Progenitor cell of endocrine pancreas (in vitro differentiated cells): ENCODE measurements at places on chromosomes 16 and 17. TPM values are rescaled to one million over a fixed set of nuclear protein-coding genes. Genes with fewer than 3 reads are reported as not detected.

DNA sequence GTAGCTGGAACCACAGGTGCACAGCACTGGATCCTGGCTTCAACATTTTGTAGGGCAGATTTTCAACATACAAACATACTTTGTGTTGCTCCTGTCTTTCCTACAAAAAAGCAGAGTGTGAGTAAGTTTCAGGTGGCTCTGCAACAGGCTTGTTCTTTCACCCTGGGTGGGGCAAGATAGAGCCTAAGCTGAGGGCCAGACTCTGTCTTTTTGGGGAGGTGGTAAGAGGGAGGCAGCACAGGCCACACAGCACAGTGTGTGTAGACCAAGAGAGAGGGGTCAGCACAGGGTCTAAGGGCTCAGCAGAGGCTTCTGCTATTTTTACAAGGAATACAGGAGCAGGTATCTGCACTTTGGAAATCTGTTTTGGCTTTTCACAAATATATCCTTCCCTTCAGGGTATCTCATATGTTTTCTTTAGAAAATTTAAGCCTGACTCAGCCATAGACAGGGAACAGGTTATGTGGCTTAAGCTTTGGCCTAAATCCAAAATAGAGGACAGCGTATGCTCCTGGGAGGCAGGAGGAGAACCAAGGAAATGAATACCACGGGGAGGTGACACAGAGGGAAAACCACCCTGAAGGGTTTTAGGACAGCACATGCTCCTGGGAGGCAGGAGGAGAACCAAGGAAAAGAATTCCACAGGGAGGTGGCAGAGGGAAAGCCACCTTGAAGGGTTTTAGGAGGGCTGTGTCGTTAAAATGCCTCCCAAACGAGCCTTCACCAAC lies 21.6 kb downstream of the EMC8 start:
- peaks cover 16% of the 10 kb centered on the region for H3K36me3 ChIP-seq
- no peaks in the 10 kb centered on the region for H3K27me3 ChIP-seq
- DNase-seq = no peak

- peaks cover 24% of the 10 kb centered on the region for H3K4me1 ChIP-seq
- H3K27ac ChIP-seq = no peak overlapping the region
- DNase-seq = no peak
- no peaks in the 10 kb centered on the region for H3K36me3 ChIP-seq
These were observed 3.8 kb downstream of the SNX29 start for GRCh38 chr16:11980136-11980844.

GRCh38 chr17:63419949-63420867 lies 25.9 kb downstream of the CYB561 start:
- no peak for DNase-seq
- no peak overlapping the region for H3K27ac ChIP-seq
- no peaks in the 10 kb centered on the region for H3K27me3 ChIP-seq
- H3K4me1 ChIP-seq = no peaks in the 10 kb centered on the region
- H3K4me3 ChIP-seq = no peak overlapping the region

TOX3 gene
- 80.8 and 84.8 TPM in 2 replicates for total RNA-seq

CSH1 gene
- total RNA-seq = not detected in 2 replicates

GRCh38 chr17:78748730-78749317 lies 33.2 kb downstream of the CYTH1 start:
- peak overlapping the region; percentile 22 for H3K4me3 ChIP-seq
- no peaks in the 10 kb centered on the region for H3K27me3 ChIP-seq
- H3K36me3 ChIP-seq = no peaks in the 10 kb centered on the region
- peak overlapping the region; percentile 93 for H3K27ac ChIP-seq
- DNase-seq = no peak

- no peak overlapping the region for H3K4me3 ChIP-seq
- H3K36me3 ChIP-seq = no peaks in the 10 kb centered on the region
- peaks cover 2% of the 10 kb centered on the region for H3K4me1 ChIP-seq
- no peak overlapping the region for H3K27ac ChIP-seq
These were observed 190.1 kb downstream of the C16orf78 start for GRCh38 chr16:49563666-49564065.

MYH2 gene
- total RNA-seq = not detected in 2 replicates

RPL27 gene
- total RNA-seq = 862 and 881 TPM in 2 replicates

DNA sequence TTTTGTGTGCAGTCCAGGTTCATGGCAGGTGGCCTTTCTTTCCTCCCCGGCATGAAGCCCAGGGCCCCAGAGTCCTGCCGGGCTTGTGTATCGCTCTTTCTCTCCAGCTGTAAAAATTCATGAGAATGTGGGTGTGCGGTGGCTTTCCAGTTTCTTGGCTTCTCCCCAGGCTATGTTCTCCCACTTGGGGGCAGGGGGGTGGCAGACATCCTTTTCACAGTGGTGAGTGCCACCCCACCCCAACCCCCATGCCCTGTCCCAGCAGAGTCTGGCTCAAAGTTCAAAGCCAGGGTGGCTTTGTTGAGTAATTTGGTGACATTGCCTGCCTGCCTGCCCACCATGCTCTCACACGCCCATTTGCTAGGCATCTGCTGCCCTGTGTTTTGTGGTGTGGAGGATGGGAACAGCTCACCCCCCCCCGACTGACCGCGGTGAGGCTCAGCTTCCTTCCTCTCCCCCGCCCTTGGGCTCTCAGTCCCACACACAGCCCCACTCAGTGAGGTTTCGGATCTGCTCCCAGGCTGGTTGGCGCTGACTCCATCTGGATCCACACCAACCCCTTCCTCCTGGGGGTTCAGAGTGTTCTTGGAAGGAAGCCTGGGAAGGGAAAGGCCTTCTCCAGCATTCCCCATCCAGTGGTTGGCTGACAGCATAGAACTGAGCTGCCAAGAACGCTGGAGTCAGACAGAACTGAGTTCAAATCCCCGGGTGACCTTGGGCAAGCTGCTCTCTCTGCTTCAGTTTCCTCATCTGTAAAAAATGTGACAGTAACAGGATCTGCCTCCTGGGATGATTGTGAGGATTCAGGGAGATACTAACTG lies 36.0 kb downstream of the CHD9 start:
- DNase-seq = no peak
- peaks cover 4% of the 10 kb centered on the region for H3K27me3 ChIP-seq
- no peaks in the 10 kb centered on the region for H3K36me3 ChIP-seq
- H3K27ac ChIP-seq = no peak overlapping the region
- H3K4me3 ChIP-seq = no peak overlapping the region
- peaks cover under 1% of the 10 kb centered on the region for H3K4me1 ChIP-seq

CTF1 gene
- total RNA-seq = 4.5 and 5.1 TPM in 2 replicates

WNT9B gene
- total RNA-seq = 0.98 and 2.4 TPM in 2 replicates

CFAP97D1 gene
- 0.07 TPM in 1 of 2 replicates, not detected in the other for total RNA-seq

INCA1 gene
- 2.8 and 3.3 TPM in 2 replicates for total RNA-seq

DNA sequence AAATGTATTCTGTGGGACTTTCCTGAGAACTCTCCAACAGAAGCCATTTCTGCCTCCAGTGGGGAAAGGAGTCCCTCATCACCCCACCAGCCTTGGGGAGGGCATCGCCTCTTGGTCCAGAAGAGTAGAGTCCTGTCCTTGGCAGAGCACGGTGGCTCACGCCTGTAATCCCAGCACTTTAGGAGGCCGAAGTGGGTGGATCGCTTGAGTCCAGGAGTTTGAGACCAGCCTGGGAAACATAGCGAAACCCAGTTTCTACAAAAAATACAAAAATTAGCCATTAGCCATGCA lies 41.0 kb downstream of the LYRM1 start:
- no peaks in the 10 kb centered on the region for H3K27me3 ChIP-seq
- no peak overlapping the region for H3K27ac ChIP-seq
- no peak overlapping the region for H3K4me3 ChIP-seq
- peaks cover 2% of the 10 kb centered on the region for H3K4me1 ChIP-seq
- H3K36me3 ChIP-seq = no peaks in the 10 kb centered on the region

DNA sequence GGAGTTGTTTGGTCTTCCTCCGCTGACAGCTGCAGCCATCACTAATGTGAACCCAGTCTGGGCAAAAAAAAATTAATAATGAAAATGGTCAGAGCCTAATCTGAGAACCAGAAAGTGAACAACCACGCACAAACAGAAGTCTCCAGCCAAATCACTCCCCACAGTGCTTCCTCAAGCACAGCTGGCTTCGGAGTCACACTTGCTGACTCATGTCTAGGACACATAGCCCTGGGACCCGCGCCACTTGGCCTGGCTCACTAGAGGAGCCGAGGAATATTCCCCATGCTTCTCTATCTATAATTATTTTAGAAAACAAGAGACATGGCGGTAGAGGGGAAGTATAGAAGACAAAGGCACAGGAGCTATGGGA lies 109.1 kb downstream of the ZFHX3 start:
- DNase-seq = no peak
- H3K27me3 ChIP-seq = no peaks in the 10 kb centered on the region
- peaks cover 56% of the 10 kb centered on the region for H3K4me1 ChIP-seq
- no peak overlapping the region for H3K4me3 ChIP-seq

- no peaks in the 10 kb centered on the region for H3K36me3 ChIP-seq
- no peak for DNase-seq
- H3K27me3 ChIP-seq = no peaks in the 10 kb centered on the region
These were observed 36.8 kb downstream of the ADCY7 start for GRCh38 chr16:50303041-50303604.

TBC1D3D gene
- total RNA-seq = 0.60 and 1.2 TPM in 2 replicates

DNA sequence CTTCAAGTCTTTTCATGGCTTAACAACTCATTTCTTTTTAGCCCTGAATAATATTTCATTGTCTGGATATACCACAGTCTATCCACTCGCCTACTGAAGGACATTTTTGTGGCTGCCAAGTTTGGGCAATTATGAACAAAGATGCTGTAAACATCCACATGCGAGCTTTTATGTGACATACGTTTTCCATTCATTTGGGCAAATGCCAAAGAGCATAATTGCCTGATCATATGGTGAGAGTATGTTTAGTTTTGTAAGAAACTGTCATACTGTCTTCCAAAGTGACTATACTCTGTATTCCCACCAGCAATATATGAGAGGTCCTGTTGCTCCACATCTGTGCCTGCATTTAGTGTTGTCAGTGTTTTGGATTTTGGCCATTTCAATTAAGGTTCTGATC lies 81.3 kb downstream of the ELAC2 start:
- H3K36me3 ChIP-seq = peaks cover 34% of the 10 kb centered on the region
- H3K4me3 ChIP-seq = no peak overlapping the region

DNA sequence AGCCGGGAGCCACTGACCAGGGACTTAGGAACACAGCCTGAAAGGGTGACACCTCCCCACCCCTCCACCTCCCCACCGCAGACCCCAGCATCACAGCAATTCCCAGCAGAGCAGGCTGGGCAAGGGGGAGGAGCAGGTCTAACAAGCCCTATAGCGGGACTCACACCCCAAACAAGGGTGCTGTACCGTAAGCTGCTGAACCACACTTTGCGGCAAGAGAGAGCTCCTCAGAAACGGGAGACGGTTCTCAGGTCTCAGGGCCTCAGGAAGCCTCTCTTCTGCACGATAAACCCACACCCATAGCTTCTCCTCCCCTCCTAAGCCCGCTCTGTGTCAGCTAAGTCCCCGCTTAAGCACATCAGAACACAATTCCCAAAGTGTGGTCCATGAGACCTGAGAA lies 11.7 kb upstream of the COTL1 start:
- H3K36me3 ChIP-seq = no peaks in the 10 kb centered on the region
- H3K27me3 ChIP-seq = peaks cover 12% of the 10 kb centered on the region
- H3K4me3 ChIP-seq = no peak overlapping the region
- DNase-seq = no peak
- no peak overlapping the region for H3K27ac ChIP-seq

GRCh38 chr16:11360641-11361373 lies 15.5 kb downstream of the RMI2 start:
- DNase-seq = no peak
- no peaks in the 10 kb centered on the region for H3K36me3 ChIP-seq
- H3K4me3 ChIP-seq = no peak overlapping the region
- peak overlapping the region; percentile 35 for H3K27ac ChIP-seq
- H3K27me3 ChIP-seq = no peaks in the 10 kb centered on the region

GRCh38 chr17:9818760-9819159 lies 3.1 kb downstream of the GSG1L2 start:
- no peak overlapping the region for H3K27ac ChIP-seq
- no peak overlapping the region for H3K4me3 ChIP-seq
- no peak for DNase-seq
- no peaks in the 10 kb centered on the region for H3K4me1 ChIP-seq
- no peaks in the 10 kb centered on the region for H3K36me3 ChIP-seq

EMP2 gene
- total RNA-seq = 10.5 and 11.6 TPM in 2 replicates

SETD6 gene
- total RNA-seq = 33.7 and 35.4 TPM in 2 replicates

DNA sequence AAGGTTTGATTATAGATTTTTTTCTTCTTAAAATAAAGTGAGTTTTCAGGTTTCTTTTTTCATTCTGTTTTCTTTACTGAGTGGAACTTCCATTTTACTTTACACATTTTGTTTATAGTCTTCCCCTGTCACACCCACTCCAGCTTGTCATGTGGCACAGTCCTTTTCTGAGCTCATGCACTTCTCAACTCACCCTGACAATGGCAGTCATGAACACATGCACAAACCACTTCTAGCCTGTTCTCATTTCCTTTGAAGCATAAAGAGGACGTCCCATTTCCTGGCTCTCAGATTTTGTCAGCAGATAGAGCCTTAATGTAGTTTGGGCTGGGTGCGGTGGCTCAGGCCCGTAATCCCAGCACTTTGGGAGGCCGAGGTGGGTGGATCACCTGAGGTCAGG lies 168.0 kb downstream of the AHSP start:
- H3K36me3 ChIP-seq = no peaks in the 10 kb centered on the region
- H3K4me3 ChIP-seq = no peak overlapping the region
- no peak for DNase-seq
- H3K27me3 ChIP-seq = peaks cover 5% of the 10 kb centered on the region
- no peaks in the 10 kb centered on the region for H3K4me1 ChIP-seq

GRCh38 chr16:27767081-27767480 lies 217.1 kb downstream of the KATNIP start:
- H3K27ac ChIP-seq = no peak overlapping the region
- peaks cover 29% of the 10 kb centered on the region for H3K36me3 ChIP-seq
- no peaks in the 10 kb centered on the region for H3K27me3 ChIP-seq
- no peak overlapping the region for H3K4me3 ChIP-seq

DNA sequence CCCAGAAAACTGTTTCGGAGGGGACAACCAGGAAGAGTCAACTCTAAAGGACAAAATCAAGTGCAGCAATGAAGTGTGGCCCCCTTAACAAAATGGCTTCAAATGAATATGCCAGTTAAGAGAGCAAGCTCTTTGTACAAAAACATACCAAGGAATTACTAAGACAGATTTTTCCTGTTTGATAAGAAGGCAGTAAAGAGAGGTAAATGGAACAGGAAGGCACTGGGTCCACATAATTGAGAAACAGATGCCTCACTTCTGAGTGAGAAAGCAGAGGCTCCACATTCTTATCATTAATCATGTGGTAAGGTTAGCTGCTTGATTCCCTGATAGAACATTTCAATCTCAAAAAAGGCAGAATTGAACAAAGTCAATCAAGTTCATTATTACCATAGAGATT lies 44.9 kb downstream of the MBTD1 start:
- peaks cover 23% of the 10 kb centered on the region for H3K36me3 ChIP-seq
- no peaks in the 10 kb centered on the region for H3K27me3 ChIP-seq
- no peak overlapping the region for H3K4me3 ChIP-seq
- DNase-seq = no peak
- H3K27ac ChIP-seq = no peak overlapping the region

GRCh38 chr16:17222871-17223401 lies 247.8 kb downstream of the XYLT1 start:
- peaks cover 4% of the 10 kb centered on the region for H3K4me1 ChIP-seq
- H3K4me3 ChIP-seq = no peak overlapping the region
- no peak for DNase-seq
- H3K27me3 ChIP-seq = no peaks in the 10 kb centered on the region

RAPGEFL1 gene
- 17.0 and 18.3 TPM in 2 replicates for total RNA-seq
